ENCODE measurements at places on chromosomes 1 and 21.

DNA sequence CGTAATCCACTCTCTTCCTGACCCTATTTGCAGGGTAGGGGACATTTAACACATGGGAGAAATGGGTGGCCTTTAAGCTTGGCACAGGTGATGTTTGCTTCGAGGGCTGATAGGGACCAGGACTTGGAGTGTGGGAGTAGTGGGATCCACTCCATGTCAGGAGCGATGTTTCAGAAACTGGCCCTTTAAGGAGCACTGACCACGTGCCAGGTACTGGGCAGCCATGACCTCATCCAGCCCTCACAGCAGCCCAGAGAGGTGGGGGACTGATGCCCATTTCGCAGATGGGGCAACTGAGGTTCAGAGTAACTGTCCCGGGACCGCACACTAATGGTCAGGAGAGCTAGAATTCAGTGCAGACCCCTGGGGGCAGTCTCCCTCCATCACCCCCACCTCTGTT is 11.4 kb downstream of the PADI3 start:
- no peak for DNase-seq

DNA sequence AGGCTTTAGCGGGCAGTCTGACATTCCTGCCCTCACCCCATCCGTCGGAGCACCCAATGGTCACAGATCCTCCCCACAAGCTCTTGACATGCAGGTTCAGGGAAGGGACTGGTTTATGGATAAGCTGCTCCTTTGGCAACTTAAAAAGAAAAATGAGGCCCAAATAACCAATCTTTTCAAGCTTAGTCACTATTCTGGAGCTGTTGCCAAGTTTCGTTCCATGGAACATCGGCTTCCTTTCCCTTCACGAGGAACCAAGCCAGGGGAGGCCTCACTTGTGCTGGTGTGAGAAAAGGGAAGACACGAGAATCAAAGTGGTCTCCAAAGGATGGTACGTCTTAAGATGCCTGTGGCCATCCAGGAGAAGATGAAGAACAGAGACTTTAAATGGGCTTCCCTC is 46.1 kb upstream of the LPAR3 start:
- DNase-seq = no peak

DNA sequence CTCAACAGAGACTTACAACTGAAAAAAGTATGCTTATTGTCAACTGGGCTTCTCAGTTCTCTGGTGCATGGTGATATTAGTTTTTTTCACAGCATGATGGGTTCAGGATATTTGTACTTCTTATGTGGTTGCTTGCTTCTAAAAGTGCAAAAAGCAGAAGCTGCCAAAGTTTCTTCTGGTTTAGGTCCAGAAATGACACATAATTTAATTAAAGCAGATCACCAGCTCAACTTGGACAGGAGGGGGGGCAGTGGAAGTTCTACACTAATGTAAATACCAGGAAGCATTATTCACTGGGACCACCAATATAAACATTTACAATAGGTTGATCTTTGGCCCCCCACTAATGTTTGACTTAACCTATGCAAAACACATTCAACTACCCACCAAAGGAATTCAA is 354.8 kb upstream of the BRINP3 start:
- DNase-seq = no peak

- no peak for DNase-seq
These were observed 6.7 kb downstream of the TRIM45 start for GRCh38 chr1:117114877-117115276.

DNA sequence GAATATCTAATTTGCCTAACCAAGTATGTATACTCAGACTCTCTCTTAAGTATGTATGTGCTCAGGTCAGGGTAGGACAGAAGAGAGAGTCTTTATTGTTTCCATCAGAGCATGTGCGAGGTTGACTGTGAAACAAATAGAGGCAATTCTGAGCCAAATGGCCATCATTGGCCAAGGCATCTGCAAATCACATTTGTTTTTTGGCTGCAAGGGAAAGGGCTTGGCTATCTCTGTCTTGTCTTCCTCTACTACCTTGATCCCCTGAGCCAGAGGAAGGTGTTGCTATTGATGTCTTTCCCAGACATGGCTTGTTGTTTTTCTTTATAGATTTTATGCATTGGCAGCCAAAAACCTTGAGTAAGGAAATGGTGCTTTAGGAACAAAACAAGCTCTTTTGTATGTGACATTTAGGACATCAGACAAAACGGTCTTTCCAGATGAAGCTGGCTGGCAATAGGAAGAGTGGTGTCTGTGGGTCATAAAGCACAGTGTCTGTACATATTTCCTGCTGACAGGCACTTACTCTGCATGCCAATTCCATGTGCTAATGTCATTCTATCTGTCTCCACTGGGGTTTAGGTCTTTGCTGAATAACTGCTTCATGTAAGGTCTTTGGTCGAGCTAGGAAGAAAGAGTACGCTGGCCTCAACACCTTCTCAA is 163.3 kb downstream of the BRINP2 start:
- DNase-seq = no peak
